ENCODE measurements at places on chromosomes 3 and 15. TPM values are rescaled to one million over a fixed set of nuclear protein-coding genes. Genes with fewer than 3 reads are reported as not detected.

DNA sequence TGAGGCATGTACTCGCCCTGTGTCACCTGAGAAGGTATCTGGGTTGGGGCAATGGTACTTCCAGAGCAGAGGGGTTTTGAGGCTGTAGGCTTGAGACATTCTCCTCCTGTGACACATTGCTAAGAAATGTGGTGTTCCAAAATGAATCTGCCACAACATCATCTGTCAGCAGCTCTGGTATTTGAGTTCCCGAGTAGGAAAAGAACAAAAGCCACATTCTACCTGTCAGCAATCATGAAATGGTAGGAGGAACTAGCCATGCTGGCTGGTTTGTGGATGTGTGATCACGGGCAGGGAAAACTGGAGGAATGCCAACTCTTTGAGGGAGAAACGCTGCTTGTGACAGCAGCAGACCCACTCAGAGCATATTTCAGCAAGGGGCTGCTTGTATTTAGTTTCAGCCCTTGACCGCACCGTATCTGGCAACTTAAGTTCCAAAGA, 579.4 kb upstream of the TBL1XR1 start:
- H3K4me3 ChIP-seq, result no peak overlapping the region
- peaks cover 11% of the 10 kb centered on the region for H3K4me1 ChIP-seq
- no peak for DNase-seq
- peaks cover 9% of the 10 kb centered on the region for H3K36me3 ChIP-seq
- H3K27ac ChIP-seq, result no peak overlapping the region
- no peaks in the 10 kb centered on the region for H3K27me3 ChIP-seq

GRCh38 chr3:15014606-15015328, 50.3 kb downstream of the MRPS25 start:
- no peak overlapping the region for H3K4me3 ChIP-seq
- H3K27me3 ChIP-seq, result no peaks in the 10 kb centered on the region
- peaks cover 31% of the 10 kb centered on the region for H3K36me3 ChIP-seq
- no peaks in the 10 kb centered on the region for H3K4me1 ChIP-seq
- no peak for DNase-seq

DNA sequence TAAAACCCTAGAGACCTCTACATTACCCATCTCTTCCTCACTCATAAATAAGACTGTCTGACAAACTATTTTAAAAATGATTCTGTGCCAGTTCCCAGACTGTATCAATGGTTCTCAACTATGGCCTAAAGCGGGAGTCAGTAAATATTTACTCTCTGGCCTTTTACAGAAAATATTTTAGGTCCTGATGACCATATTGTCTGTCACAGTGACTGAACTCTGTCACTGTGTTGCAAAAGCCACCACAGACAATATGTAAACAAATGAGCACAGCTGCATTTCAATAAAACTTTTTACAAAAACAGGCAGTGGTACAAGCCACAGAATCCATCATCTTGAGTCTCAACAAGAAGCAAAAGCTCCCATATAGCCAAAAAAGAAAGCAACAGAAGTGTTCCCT, 45.4 kb downstream of the PLOD2 start:
- DNase-seq, result no peak
- H3K36me3 ChIP-seq, result no peaks in the 10 kb centered on the region
- H3K4me1 ChIP-seq, result no peaks in the 10 kb centered on the region

- H3K4me1 ChIP-seq, result no peaks in the 10 kb centered on the region
- peaks cover 3% of the 10 kb centered on the region for H3K36me3 ChIP-seq
- no peak for DNase-seq
- H3K27me3 ChIP-seq, result no peaks in the 10 kb centered on the region
These were observed 11.7 kb upstream of the PRR23B start for GRCh38 chr3:139032326-139033002.

DNA sequence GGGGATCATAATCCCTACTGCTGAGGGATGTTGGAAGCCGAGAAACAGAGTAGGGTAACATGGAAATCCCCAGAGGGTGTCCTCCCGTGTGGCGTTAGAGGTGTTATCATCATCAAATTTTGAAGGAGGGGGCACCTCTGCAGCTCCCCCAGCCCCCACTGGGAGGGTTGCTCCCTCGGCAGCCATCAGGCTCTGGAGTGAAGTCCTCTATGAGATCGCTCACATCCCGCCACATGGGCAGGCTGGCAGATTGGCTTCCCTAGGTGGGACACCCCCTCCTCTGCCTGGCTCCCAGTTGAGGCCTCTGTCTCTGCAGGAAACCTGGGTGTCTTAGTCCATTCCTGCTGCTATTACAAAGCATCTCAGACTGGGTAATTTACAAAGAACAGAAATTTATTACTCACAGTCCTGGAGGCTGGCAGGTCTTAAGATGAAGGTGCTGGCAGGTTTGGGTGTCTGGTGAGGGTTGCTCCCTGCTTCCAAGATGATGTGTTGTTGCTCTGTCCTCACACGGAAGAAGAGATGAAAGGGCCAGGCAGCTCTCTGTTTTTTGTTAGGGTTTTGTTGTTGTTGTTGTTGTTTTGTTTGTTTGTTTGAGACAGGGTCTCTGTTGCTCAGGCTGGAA, 120.5 kb downstream of the NUP210 start:
- peaks cover 15% of the 10 kb centered on the region for H3K4me1 ChIP-seq
- no peak overlapping the region for H3K27ac ChIP-seq
- no peak overlapping the region for H3K4me3 ChIP-seq
- DNase-seq, result no peak
- H3K27me3 ChIP-seq, result peaks cover 26% of the 10 kb centered on the region

- H3K27ac ChIP-seq, result peak overlapping the region; percentile 98
- peaks cover 50% of the 10 kb centered on the region for H3K4me1 ChIP-seq
- H3K36me3 ChIP-seq, result no peaks in the 10 kb centered on the region
- no peaks in the 10 kb centered on the region for H3K27me3 ChIP-seq
- peak overlapping the region; percentile 60 for H3K4me3 ChIP-seq
These were observed 31.6 kb downstream of the ZDHHC19 start for GRCh38 chr3:196179380-196180308.

DNA sequence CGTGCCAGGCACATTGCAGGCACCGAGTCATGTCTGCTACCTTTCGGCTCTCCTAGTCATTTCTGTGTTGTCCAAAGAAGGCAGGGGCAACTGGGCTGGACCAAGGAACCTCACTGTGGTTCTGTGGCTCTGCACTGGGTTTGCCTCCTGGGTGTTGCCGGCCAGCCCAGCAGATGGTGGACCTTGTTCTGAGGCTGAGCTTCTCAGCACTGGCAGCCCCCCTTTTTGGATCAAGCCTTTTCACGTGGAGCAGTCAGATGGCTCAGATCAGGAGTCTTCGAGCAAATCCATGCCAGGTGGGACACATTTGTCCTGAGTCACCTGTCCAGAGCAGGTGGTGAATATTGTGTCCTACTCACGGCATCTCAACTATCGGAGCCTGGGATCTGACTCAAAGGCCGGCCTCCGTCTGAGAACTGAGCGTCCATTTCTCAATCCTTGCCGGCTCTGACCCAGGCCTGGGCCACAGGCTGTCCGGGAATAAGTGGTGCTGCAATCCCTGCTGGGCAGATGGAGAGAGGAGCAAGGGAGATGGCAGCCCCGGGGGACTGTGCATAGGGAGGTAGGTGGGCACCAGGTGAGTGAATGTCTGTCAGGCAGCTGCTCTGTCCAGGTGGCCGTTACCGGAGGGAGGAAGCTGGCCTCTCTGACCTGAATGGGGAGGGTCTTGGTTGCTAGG, at the start of gene IL16:
Gene IL16, plus strand, starts transcription at position 304 of the 679 bp plus-strand sequence. CDS start 28,521 bp downstream, outside the sequence.
- no peaks in the 10 kb centered on the region for H3K36me3 ChIP-seq
- H3K4me3 ChIP-seq, result no peak within 1 kb of the TSS
- no peaks in the 10 kb centered on the region for H3K4me1 ChIP-seq
- DNase-seq, result no peak

GRCh38 chr3:191388823-191389222, 58.5 kb upstream of the UTS2B start:
- H3K27ac ChIP-seq, result no peak overlapping the region
- no peak for DNase-seq
- no peaks in the 10 kb centered on the region for H3K27me3 ChIP-seq
- H3K4me1 ChIP-seq, result no peaks in the 10 kb centered on the region
- no peak overlapping the region for H3K4me3 ChIP-seq

DNA sequence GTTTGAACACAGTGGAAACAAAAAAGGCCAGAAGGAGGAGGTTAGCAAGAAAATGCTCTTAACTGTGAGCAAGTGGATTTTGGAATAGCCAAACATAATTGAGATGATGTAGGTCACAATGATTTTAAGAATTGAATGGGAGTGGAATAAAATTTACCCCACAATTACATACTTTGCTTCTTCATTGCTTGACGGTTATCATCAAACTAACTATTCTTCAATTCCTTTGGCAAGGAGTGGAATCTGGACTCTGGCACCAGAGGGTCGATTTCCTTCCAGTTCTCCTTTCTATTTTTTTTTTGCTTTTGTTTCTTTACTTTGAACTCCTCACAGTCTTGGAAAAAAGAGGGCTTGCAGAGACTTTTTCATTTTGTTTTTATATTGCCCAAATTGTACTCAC, 634.5 kb upstream of the TGFBR2 start:
- H3K27me3 ChIP-seq, result peaks cover 4% of the 10 kb centered on the region
- H3K36me3 ChIP-seq, result no peaks in the 10 kb centered on the region
- H3K27ac ChIP-seq, result no peak overlapping the region
- DNase-seq, result no peak
- H3K4me3 ChIP-seq, result no peak overlapping the region
- no peaks in the 10 kb centered on the region for H3K4me1 ChIP-seq

DNA sequence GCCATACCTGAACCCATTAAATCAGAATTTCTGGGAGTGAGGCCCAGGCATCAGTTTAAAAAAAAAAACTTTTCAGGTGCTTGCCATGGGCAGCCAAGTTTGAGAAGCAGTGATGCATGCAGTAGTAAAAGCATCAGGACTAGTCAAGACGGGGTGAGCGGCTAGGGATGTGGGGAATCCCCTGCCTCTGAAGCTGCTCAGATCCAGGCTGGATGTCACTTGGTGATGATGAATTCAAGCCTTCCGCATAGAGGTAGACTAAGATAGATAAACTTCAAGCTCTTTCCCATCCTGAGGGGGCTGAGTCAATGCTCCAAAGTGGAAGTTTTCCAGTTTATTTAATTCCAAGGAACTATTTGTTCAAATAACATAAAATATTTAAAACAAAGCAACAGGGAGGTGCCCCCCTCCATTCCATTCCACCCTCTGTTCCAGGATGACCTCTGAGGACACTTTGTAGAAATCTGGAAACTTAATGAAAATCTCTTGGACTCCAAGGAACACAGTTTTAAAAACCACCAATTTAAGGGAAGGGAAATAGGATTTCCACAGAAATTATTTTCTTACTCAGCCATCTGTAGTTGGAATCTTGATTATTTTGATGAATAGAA, 100.4 kb upstream of the NR2E3 start:
- no peaks in the 10 kb centered on the region for H3K4me1 ChIP-seq
- H3K27ac ChIP-seq, result no peak overlapping the region
- DNase-seq, result no peak
- H3K36me3 ChIP-seq, result no peaks in the 10 kb centered on the region
- H3K4me3 ChIP-seq, result no peak overlapping the region

DNA sequence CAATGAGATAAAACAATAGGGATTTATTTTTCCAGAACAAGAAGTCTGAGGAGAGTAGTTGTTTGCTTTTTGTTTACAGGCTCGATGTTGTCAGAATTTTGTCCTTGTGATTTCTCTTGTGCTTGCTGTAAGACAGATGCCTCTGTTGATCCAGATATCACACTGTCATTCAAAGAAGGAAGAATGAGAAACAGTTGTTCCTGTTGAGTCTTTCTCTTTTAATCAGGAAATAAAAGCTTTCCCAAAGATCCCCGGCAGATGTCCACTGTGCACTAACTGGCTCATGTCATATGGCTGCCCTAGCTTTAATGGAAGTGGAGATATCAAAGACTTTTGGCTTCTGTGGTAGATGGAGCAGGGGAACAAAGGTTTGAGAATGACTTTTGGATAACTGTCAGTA, 6.8 kb downstream of the SERPINI1 start:
- no peak for DNase-seq
- no peak overlapping the region for H3K27ac ChIP-seq
- no peaks in the 10 kb centered on the region for H3K4me1 ChIP-seq
- no peaks in the 10 kb centered on the region for H3K27me3 ChIP-seq
- no peaks in the 10 kb centered on the region for H3K36me3 ChIP-seq

GRCh38 chr3:87436781-87437543, 160.6 kb upstream of the POU1F1 start:
- H3K27me3 ChIP-seq, result no peaks in the 10 kb centered on the region
- no peaks in the 10 kb centered on the region for H3K36me3 ChIP-seq
- H3K4me3 ChIP-seq, result no peak overlapping the region
- no peak for DNase-seq
- H3K4me1 ChIP-seq, result no peaks in the 10 kb centered on the region

- H3K27me3 ChIP-seq, result peaks cover 11% of the 10 kb centered on the region
- no peak overlapping the region for H3K27ac ChIP-seq
- no peak overlapping the region for H3K4me3 ChIP-seq
- no peak for DNase-seq
- no peaks in the 10 kb centered on the region for H3K36me3 ChIP-seq
These were observed 30.1 kb upstream of the MNS1 start for GRCh38 chr15:56495053-56495452.

Gene CCDC39
- total RNA-seq, result not detected

Gene NTRK3
- total RNA-seq, result not detected
